Left lung (tissue), 14 donors: ENCODE measurements at places on chromosomes 11 and 22. TPM values are rescaled to one million over a fixed set of nuclear protein-coding genes. Genes with fewer than 3 reads are reported as not detected.

The HEPHL1 gene
- total RNA-seq = not detected

The TRIM49D2 gene
- total RNA-seq = not detected

The CCDC15 gene
- 1.7 TPM for total RNA-seq

The FAM227A gene
- 1.5 TPM for total RNA-seq

The VPREB1 gene
- not detected for total RNA-seq

The USP47 gene
- 40.9 TPM for total RNA-seq

The RFPL2 gene
- not detected for total RNA-seq

The OR10S1 gene
- not detected for total RNA-seq

The GPHA2 gene
- not detected for total RNA-seq

The SLC22A8 gene
- total RNA-seq = not detected

The MMP10 gene
- total RNA-seq = 0.55 TPM
